Epithelial cell of proximal tubule (primary cell): ENCODE measurements at places on chromosomes 5 and 9.

DNA sequence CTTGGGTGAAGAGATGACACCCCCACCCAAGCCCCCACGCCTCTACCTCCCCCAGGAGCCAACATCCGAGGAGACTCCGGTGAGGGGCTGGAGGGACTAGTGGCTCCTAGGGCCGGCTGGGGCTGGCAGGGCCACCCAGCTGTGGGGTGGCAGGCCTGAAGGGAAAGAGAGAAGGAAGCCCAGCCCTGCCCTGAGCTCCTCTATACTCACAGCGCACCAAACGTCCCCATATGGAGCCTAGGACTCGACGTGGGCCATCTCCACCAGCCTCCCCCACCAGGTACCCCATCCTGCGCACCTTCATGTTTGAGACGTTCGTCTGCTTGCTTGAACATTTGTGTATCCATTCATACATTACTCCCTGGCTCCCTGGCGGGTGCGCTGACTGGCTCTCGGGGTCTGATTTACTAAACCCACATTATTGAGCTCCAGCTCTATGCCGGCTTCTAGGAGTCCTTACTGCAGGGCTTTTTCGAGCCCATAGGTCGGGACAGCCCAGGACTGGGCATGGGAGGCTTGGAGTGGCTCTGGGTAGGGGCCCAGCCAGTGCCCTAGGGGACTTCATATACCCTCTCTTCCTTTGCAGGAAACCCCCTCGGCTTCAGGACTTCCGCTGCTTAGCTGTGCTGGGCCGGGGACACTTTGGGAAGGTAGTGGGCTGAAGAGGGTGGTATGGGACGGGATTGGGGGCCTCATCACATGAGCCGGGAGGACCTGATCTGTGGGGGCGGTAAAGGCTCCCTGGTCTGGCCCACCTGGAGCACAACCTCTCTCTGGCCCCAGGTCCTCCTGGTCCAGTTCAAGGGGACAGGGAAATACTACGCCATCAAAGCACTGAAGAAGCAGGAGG is 9.1 kb downstream of the ZDHHC12 start:
- DNase-seq: no peak

DNA sequence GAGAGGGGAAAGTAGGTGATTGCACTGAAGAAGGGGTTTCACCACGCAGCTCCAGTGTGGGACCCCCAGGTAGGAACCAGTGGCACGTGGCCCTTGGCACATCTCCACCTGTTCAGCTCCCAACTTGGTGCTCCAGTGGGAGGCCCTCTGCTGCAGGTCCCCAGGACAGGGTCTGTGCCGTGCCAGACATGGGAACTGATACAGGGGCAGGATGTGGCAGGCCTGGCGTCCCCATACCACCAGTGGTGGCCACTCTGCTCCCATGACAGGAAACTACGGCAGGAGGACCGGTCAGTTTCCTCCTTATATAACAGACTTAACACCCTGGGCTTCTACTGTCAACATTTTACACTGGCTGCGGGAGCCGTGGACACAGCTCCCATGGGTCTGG is 67.3 kb downstream of the PSMB7 start:
- no peak for DNase-seq

- no peak for DNase-seq
Measured at GRCh38 chr9:100011062-100011681, 87.6 kb downstream of the ERP44 start.

DNA sequence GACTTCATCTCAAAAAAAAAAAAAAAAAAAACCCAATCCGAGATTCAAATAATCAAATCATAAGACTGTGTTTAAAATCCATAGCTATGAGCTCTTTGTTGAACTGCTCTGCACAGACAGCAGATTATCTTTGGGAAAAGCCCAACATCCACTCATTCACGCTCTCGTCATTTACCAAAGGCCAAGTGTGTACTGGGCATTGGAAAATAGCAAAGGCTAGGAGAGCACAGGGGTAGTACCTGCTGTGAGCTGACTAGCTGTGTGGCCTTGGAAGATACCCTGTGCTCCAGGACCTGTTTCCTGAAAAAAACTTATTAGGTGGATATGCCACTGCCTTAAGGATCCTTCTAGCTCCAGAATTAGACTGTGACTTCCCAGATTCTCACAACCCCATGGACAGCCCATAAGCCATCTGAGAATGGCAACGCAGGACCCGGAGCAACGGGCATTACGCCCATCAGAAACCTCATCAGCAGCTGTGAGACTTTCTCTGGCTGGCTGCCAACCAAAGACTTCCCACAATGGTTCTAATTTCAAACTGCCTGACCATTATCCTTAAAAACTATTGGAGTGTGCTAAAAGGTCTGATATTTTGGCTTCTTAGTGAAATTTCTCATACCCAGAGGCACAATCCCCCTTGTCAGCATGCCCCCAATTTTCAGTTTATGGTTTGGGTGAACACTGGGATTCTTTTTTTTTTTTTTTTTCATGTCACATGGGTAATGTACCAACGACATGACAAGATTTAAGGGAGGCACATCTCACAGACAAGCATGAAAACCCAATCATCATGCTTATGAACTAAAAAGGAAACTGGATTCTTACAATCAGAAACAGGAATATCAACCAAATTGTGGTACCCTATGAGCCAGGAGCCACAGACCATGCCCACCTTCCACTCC is 16.8 kb downstream of the SERINC5 start:
- DNase-seq: no peak

GRCh38 chr5:56100439-56101176 is 105.8 kb upstream of the IL6ST start:
- no peak for DNase-seq

DNA sequence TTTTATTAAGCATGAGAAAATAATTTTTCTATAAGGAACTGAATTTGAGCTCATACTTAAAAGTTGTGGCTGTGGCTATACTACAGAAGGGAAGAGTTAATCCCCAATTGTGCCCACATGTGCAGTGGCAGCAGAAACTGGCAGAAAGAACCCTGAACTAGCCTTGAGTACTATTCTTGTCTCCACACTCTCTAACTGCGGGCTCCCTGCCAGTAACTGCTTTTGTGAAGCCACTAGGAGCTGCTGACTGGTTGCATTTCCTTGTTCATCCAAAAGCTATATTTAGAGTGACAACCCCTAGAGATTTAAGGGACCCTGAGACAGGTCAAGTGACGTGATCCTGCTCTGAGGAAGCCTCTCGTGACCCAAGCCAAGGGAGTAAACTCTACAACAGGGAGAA is 238.6 kb downstream of the ELAVL2 start:
- DNase-seq: no peak

DNA sequence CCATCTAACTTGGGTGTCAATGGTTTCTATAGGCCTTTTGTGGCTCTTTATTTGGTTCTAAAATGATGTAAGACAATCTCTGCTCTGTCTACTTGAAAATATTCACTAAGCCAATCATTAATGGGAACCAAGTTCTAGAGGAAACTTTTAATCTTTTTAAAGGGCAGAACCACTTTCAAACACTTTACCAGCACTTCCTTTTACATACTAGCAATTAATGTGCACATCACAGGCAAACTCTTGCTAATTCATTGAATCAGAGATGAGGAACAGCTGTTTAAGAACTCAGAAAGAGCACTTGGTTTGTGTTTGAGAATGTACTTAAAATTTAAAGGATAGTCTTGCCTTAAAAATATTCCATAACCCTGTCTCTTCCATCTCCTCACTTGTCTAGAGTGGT is 83.4 kb downstream of the PAPPA start:
- DNase-seq: no peak

DNA sequence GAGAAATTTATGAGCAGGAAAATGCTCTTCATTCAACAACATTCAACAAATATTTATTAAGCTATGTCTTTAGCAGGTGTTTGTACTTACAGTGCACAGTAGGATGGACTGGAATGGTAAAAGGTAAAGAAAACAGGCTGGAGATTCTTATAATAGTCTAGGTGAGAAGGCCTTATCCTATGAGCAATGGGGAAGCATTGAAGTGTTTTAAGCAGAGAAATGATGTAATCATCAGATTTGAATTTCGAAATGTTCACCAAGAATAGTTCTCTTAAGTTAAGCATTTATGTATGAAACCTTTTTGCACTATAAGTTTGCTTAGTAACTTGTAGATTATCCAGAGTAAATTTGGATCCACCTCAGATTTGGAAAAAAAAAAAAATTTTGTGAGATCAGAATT is 209.3 kb downstream of the NR3C1 start:
- no peak for DNase-seq

DNA sequence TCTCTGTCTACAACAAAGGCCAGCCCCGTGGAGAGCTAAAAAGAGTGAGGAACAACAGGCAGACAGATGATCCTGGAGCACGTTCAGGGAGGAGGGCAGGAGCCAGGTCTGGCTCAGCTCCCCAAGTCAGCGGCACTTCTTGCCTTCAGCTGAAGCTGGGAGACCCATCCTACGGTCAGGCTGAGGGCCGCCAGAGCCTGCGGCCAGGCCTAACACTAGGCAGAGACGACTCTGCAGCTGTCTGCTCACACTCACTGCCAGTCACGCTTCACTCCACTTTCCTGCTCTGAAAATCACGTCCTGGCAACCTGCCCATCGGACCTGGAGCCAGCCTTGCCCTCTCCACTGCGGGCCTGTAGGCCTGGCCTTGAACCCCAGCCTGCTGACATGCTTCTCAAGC is 160.9 kb upstream of the LHFPL2 start:
- no peak for DNase-seq

DNA sequence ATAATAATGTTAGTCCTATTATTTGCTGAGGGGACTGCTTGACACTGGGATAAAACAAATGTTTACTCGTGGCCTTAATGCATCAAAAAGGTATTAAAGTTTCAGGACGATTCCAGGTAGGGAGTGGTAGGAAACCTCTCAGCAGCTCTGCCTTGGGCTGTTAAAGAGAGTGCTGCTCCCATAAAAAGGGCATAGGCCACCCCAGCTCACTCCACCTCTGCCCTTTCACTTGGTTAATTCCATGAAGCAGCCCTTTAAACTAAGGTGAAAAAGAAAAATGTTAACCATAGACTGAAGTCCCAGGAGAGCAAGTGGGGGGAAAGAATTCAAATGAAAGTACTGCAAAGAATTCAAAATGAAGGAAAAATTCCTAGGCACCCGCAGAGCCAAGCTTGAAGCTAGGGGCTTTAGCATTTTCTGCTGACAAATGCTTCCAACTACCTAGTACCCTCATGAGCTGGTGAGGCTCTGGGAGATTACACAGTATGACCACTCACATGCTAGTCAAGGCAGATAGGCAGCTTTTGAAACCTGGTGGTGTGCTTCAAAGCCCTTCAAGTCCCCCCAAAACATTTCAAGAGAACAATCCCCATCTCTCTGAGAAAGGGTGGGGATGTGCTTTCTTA is 8.5 kb downstream of the KLF9 start:
- DNase-seq: no peak

DNA sequence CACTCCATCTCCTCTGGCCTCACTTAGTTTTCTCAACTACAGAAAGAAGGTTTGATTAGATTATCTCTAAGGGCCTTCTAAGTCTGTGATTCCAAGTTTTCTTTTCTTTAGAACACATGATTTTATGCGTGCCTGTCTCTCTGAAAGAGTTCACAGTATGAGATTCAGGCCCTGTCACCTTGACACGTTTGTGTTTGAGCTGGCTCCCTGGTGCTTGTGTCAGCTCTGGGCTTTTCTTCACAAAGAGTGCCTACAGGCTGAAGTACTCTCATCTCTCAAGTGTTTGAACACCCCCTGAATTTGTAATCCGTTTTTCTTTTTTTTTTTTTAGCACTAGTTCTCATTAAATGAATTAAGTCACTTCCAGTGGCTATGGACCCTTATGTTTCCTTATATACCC is 306.9 kb upstream of the C9orf72 start:
- no peak for DNase-seq

DNA sequence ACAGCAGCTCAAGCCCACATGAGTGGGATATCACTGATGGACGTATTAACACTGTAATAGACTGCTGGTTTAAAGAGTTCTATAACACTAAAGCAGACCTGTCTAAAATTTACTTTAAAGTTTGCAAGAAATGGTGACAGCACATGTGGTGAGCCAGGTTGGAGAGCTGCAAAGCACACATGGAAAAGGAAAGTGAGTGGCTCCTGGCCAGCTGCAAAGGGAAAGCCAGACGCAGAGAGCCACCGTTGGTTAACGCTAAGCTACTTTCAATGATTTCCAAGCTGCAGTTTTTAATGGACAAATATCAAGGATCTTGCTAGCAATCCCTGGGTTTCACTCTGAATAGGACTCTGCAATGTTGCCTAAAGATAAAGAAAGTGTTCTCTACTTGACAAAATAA is 89.9 kb downstream of the CTNND2 start:
- DNase-seq: no peak

GRCh38 chr9:694403-695154 is 146.9 kb upstream of the DMRT1 start:
- no peak for DNase-seq

DNA sequence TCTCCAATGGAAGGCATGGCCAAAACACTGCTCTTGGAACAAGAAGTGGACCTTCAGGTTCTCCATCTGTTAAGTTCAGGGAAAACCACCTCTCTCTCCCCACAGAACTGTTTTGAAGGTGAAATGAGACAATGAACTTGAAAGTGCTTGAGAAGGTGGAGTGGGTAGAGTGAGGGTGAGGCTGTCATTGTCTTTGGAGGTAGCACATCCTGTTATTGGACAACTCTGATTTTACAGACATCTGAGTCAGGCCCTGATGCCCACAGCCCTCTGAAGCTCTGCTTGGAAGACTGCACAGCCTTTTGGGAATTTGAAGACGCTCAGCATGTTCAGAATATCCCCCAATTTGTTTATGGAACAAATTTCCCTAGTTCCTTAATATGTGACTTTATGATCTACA is 27.6 kb upstream of the TEX48 start:
- DNase-seq: no peak

- no peak for DNase-seq
Measured at GRCh38 chr9:136603901-136604814, 58.3 kb upstream of the NOTCH1 start.

DNA sequence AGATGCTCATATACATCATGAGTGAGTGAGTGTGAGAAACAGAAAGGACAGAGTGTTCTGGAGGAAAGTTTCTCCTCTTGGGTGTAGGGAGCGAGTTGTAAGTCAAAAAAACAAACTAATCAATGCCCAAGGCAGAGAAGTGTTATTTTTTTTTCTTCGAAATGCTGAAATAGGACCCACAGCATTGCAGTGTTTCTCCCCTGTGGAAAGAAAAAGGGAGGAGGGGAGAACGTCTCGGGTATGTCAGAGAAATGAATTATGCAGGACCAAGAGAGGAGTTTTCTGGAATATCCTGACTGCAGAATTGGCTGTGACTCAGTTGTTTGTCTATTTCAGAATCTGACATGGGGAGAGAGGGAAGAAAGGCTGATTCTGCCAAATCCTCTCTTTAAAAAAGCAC is 337.9 kb upstream of the RFX3 start:
- DNase-seq: no peak
